ENCODE measurements at places on chromosomes 16 and 17.

GRCh38 chr16:15811481-15812400, 45.1 kb downstream of the MYH11 start:
- no peak for DNase-seq

GRCh38 chr16:84600343-84601229, 17.3 kb downstream of the COTL1 start:
- no peak for DNase-seq

DNA sequence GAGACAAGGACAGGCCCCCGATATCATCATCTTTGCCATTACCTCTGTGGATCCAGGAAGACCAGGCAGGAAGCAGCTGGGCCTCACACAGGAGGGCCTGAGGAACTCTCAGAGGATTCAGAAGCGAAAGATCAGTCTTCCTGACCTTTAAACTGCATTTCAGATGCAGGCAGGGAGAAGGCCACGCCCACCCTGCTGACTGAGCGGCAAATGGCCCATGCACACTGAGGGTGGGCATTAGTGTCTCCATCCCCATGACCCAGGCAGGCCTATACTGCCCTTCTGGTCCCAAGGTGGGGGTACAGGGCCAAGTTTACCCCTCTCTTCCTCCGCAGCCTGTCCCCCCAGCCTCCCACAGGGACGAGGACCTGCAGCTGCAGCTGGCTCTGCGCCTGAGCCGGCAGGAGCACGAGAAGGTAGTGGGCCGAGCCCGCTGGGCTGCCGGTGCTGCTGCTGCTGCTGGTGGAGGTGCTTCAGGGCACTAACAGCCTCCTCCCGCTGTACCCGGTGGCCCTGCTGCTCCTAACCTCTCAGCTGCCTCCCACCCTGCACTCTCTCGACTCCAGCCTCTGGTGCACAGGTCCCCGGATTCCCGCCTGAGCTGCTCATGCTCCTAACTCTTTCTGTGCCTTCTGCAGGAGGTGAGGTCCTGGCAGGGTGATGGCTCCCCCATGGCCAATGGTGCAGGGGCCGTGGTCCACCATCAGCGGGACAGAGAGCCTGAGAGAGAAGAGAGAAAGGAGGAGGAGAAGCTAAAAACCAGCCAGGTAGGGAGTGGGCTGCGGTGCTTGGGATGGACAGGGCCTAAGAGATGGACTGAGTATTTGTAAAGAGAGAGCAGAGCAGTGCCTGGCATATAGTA, 6.2 kb downstream of the EPN3 start:
- no peak for DNase-seq

- no peak for DNase-seq
Observed at GRCh38 chr17:13862346-13862745, 207.0 kb upstream of the COX10 start.

- no peak for DNase-seq
Observed at GRCh38 chr16:25040543-25040942, 25.4 kb upstream of the ARHGAP17 start.

- no peak for DNase-seq
Observed at GRCh38 chr16:1197237-1197866, 27.7 kb downstream of the TPSG1 start.

- DNase-seq = no peak
Observed at GRCh38 chr16:29858149-29858849, 4.7 kb downstream of the CDIPT start.

- DNase-seq = no peak
Observed at GRCh38 chr17:280216-280615, 72.4 kb downstream of the RPH3AL start.

DNA sequence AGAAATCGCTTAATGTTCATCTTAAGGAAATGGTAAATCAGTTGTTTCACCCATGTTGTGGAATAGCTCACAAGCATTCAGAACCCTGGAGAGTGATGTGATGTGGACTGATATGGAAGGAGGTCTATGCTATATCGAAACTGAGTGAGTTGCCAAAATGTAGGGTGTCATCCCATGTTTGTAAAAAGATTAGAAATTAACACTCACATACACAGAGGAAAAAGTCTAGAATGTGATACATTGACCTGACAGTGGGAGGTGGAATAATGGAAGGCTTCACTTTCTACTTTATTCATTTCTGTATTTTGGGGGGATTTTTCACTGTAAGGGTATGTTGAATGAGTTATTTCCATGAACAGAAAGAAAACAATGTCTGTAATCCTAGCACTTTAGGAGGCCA, 4.7 kb upstream of the PRM1 start:
- no peak for DNase-seq

DNA sequence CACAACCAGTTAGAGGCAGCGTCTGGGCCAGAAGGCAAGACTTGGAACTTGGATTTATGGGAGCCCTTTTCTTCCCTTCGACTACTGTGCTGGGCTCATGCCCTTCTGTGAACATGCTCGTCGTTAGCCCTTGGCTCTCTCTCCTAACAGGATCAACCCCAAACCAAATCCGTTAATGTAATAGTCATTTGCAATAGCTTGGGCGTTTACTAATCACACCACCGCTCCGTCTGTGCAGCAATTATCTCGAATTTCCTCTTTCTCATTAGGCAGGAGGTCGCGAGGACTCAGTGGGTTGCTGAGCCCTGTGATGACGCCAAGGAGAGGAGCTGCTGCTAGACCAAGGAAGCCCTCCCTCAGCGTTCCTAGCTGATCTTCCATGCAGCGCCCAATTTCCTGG, 114.7 kb downstream of the ENGASE start:
- no peak for DNase-seq

DNA sequence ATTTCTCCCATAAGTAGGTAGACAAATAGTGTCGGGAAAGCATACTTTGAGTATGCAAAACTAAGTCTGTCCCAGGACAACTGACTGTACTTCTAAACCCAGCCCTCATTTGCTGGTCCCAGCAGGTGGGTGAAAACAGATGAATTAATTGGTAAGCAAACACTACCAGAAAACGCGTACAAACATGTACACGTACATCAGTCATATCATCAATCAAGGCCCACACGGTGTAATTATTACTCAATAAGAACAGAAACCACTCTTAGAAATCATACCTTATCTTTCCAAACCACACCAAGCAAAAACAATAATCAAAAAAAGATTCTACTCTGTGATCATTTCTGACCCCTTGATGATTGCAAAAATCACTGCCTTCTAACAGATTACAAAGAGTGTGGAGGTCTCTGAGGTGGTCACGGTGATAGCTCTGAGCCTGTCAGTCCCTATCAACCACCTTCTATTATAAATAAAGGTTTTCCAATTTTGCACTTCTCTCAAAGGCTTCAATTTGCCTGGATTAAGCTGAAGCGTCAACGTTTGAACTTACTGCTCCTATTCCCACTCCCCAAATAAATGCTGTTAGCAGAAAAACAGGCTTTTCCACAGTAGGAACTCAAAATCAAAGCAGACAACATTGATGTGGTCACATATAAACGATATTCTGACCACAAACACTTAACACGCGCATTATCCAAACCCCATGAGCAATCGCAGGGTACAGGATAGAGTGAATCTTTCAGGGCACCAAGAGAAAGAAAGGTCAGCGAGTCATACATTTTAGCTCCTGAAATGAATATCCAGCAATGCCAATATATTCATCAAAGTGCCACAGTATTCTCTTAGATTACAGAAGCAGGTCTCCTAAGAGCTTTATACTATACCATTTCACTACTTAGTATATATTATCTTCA, 211.9 kb downstream of the STX8 start:
- DNase-seq = no peak

DNA sequence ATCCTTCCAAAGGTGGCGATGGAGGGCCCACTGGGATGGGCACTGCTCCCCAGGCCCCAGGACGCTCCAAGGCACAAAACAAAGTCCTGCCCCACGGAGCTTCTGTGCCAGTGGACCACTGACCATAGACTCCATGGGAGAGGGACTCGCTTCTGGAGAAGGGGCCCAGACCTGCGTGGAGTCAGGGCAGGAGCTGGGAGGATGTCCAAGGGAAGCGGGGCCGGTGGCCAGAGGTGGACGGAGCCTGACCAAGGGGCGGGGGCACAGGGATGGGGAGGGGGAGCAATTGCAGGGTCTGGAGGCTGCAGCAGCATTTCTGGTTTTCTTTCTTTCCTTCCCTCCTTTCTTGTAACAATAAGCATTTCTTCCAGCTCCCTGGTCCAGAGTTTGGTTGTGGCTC, 14.1 kb downstream of the KCNJ12 start:
- DNase-seq = no peak

DNA sequence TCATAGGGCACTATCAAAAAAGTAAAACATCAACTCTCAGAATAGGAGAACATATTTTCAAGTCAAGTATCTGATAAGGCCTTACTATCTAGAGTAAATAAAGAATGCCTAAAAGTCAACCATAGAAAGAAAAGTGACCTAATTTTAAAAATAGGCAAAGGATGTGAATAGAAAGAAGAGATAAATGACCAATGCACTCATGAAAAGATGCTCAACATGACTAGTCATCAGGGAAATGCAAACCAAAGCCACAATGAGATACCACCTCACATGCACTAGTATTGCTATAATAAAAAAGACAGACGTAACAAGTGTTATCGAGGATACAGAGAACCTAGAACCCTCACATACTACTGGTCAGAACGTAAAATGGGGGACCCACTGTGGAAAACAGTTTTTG, 90.8 kb downstream of the DYNLRB2 start:
- DNase-seq = no peak

DNA sequence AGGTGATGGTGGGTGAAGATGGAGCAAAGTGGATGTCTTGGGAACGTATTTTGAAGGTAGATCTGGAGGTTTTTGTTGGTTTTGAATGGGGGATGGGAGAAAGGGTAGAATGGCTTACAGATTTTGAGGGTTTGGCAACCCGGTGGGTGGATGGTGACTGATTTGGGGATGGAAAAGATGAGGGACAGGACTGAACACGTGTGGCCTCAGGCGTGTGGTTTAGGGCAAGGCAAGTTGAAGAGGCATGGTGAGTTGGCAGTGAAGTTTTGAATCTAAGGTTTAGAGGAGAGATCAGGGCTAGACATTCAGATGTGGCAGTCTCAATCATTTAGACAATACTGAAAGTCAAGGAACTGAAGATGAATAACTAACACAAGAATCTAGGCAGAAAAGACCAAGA, 5.0 kb upstream of the DCTPP1 start:
- no peak for DNase-seq

- DNase-seq = no peak
Observed at GRCh38 chr16:66574081-66574480, 5.2 kb upstream of the CMTM2 start.

GRCh38 chr17:58096892-58097291, 13.7 kb downstream of the DYNLL2 start:
- DNase-seq = no peak

DNA sequence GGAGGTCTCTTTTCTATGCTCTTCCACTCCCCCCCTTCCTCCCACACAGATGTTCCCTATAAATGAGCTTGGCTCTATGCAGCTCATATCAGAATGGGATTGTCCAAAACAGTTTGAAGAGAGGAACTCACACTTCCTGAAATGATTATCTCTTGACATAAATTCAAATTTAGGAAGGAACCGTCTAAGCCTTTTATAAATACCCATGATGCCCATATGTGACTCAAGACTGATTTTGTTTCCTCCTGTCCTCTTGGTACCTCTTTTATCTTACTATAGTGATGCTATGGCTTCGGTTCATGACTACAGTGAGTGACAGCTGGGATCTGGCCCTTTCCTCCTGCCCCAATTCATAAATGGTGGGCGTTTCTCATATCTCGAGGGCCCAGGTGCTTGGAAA, 16.6 kb upstream of the TERF2 start:
- DNase-seq = no peak

DNA sequence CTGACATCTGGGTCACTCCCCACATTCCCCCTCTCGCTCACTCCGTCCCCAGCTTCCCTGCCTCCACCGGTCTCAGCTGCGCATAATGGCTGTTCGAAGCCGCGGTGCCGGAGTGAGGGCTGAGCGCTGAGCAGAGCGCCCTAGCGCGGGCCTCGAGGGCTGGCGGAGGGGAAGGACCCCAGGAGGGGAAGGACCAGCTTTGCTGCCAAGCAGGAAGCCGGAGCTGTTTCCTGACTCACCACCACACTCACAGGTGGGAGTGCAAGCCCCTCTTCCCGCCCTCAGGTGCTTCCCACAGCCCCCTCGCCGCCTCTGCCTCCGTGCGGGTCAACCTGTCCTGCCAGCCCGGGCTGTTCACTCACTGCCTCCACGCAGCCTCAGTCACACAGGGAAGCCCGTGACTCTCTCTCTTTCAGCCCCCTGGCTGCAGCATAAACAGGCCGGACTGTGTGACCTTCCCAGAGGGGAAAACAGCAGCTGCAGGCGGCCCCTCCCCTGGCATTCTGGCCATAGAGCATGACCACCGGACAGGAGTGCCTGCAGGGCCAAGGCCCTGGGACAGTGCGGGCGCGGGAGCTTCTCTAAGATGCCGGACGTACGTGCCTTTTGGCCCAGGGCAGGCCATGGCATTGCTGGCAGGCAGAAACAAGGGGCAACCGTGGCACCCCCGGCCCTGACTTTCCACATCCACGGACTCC, 23.7 kb downstream of the SLC43A2 start:
- no peak for DNase-seq

GRCh38 chr17:32558326-32558955, 71.6 kb downstream of the CDK5R1 start:
- no peak for DNase-seq

GRCh38 chr16:46727630-46728029, 20.5 kb downstream of the MYLK3 start:
- no peak for DNase-seq

GRCh38 chr16:86072328-86073102, 173.6 kb downstream of the IRF8 start:
- DNase-seq = no peak

GRCh38 chr17:46264456-46265198, 30.3 kb upstream of the LRRC37A start:
- no peak for DNase-seq

DNA sequence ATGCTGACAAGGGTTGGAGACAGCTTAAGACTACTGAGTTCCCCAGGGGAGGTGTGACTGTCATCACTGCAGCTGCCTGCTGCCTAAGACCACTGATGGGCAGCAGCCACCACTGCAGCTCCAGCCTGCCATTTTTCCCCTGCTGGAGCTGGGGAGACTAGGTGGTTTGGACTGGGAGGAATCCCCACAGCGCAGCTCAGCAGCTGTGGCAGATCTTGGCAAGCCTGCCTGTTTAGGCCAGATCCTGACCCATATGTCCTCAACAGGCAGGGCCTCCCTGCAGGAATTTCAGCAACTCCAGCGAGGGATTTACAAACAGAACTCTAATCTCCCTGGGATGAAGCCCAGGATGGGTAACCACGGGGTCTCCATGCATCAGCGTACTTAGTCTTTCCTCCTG, 356.4 kb upstream of the TOM1L1 start:
- no peak for DNase-seq

GRCh38 chr17:6461792-6462524, 17.7 kb downstream of the PIMREG start:
- no peak for DNase-seq

- no peak for DNase-seq
Observed at GRCh38 chr16:66869424-66869823, 10.9 kb upstream of the PDP2 start.

- no peak for DNase-seq
Observed at GRCh38 chr17:74831444-74832146, 28.1 kb downstream of the GRIN2C start.

DNA sequence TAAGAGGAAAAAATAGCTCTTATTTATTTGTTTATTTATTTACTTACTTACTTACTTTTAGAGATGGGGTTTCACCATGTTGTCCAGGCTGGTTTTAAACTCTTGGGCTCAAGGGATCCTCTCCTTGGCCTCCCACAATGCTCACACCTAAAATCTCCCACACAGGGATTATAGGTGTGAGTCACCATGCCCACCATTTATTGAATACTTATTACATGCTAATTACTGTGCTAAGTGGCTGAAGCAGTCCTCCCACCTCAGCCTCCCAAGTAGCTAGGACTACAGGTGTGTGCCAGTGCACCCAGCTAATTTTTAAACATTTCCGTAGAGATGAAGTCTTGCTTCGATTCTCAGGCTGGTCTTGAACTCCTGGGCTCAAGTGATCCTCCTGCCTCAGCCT, 11.0 kb upstream of the ITGB3 start:
- DNase-seq = no peak

All from CD4-positive, alpha-beta T cell treated with Interleukin-15 for 1 hour (primary cell).